ENCODE measurements at places on chromosomes 5 and 9.
A peak's percentile ranks its signal among the peaks of the same experiment; 100 is the strongest.

GRCh38 chr9:91736898-91737601 lies 213.0 kb downstream of the ROR2 start:
- DNase-seq: no peak

GRCh38 chr5:10989577-10990263 lies 228.7 kb upstream of the DAP start:
- DNase-seq: no peak

GRCh38 chr9:131500939-131501541 lies 1.7 kb upstream of the POMT1 start:
- peak; percentile 67 for DNase-seq

DNA sequence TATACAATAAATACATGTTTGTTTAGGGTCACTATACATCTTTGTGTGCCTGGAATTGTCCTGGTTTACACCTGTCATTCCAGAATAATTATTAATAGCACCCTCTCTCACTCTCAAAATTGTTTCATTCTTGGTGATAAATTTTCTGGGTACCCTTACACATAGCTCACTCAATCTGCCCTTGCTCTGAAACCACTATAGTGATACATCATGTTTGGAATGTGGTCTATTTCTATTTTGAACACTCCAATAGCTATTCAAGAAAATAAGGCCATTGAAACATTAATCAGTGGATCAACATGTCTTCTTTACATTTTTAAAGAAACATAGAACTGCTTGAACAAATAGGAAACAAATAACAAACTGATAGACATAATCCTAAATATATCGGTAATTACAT lies 158.7 kb downstream of the ARRDC3 start:
- DNase-seq: peak; percentile 66

GRCh38 chr9:130487500-130487899 lies 42.7 kb downstream of the ASS1 start:
- no peak for DNase-seq

GRCh38 chr5:2802693-2803365 lies 51.4 kb upstream of the IRX2 start:
- DNase-seq: no peak

GRCh38 chr5:19874811-19875210 lies 113.2 kb downstream of the CDH18 start:
- no peak for DNase-seq

DNA sequence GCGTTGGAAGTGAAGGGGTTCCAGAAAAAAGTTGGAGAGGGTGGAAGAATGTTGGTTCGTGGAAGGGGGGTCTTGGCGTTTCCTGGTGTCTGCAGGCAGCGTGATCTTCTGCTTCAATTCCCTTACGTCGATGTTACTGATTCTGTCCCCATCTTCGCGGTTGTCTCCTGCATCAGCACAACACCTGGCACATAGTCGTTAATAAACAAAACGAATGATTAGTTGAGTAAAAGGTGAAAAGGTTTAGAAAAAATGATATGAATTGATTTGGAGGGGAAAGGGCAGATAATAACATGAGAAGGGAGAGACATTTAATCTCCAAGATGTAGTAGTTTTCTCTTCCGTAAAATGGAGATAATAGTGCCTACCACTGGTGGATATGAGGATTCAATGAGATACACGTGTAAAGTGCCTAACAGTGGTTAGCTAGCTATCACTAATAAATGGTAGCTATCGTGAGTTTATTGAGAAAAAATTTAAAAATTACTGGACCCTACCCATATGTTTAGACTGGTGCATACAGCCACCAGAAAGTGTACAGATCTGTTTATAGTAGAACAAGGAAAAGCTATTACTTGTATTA lies 556 bp downstream of the MTREX start:
- DNase-seq: peak; percentile 39

Measured in choroid plexus epithelial cell (primary cell).